ENCODE measurements at places on chromosomes 12 and 14.

DNA sequence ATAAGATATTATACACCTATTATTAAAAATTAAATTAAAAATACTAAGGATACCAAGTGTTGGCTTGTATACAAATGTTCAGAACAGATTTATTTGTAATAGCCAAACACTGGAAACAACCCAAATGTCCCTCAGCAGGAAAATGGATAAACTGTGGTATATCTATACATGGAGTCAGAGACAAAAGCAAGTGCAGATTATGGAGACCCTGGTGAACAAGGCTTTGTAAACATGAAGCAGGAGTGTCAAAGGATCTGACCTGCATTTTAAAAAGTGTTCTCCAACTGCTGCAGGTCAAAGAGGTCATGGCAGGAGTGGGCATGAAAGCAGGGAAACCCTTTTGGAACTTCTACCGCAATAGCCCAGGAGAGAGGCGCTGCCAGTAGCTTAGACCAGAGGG lies 181.6 kb downstream of the STXBP6 start:
- DNase-seq, result no peak

DNA sequence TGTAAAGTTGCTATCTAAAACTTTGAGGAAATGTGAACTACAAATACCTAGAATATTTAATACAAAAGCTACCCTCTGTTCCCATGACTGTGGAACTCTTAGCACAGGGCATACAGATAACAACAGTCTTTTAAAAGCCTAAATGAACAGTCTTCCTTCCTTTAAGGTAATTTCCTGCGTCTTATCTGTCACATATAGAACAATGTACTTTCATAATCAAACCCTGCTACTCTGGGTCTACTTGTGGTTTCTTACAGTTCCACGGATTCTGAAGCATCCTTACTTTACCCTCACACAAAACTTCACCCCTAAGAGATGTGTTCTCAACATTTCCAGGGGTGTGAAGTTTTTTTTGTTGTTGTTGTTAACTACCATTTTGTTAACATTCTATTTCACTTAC lies 5.1 kb downstream of the PKP2 start:
- DNase-seq, result no peak

GRCh38 chr12:38386205-38386985 lies 69.8 kb downstream of the ALG10B start:
- no peak for DNase-seq

GRCh38 chr12:64752833-64753238 lies 6.4 kb downstream of the GNS start:
- no peak for DNase-seq

DNA sequence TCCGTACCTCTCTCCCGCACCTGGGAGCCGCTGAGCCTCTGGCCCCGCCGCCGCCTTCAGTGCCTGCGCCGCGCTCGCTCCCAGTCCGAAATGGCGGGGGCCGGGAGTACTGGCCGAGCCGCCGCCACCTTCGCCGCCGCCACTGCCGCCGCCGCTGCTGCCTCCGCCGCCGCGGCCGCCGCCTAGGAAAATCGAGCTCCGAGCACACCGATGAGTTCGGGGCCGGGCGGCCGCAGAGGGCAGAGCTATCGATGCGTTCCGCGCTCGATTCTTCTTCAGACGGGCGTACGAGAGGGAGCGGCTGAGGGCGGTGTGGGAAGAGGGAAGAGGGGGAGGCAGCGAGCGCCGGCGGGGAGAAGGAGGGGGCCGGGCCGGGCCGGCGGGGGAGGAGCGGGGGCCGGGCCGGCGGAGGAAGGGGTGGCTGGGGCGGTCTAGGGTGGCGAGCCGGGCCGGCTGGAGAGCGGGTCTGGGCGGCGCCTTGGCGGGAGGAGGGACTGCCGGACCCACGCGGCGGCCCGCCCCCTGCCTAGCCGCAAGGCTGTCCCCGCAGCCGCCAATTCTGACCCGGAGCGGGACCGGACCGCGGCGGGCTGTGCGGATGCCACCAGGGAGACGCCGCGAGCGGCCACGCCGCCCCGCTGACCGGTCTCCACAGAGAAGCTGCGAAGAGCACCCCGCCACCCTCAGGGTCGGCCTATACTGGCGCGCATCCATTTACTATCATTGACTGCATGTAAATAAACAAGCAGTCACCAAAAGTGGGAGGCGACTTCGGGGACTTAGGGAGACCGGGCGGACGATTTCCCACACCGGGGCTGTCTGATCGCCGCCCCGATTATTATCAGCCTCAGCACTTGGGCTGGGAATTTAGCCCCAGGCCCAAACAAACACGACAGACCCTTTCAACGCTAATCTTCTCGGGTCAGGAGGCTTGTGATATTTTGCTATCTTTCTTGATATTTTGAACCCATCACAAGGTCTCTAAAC lies at the start of gene KRAS:
TSS of gene KRAS (minus strand) at position 186 of the 987 bp plus-strand sequence.
- peak; percentile 72 for DNase-seq

- DNase-seq, result no peak
Observed at GRCh38 chr12:32483993-32484392, 84.6 kb downstream of the FGD4 start.

GRCh38 chr12:109949089-109949488 lies 47.1 kb downstream of the GIT2 start:
- DNase-seq, result no peak

DNA sequence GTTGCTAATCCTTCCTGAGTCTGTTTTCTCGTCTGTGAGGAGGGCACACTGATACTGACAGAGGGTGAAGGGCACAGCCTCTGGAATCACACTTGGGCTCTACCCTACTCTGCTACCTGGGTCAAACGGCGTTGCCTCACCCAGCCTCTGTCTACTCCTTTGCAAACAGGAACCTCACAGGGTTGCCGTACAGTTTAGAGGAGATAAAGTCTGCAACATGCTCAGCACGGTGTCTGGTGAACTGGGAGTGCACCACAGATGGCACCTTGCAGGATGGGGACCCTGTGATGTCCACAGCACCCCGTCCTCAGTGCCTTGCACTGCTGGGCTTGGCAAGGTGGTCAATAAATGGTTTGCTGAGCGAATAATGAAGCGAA lies 38.3 kb downstream of the TESC start:
- no peak for DNase-seq

- no peak for DNase-seq
Observed at GRCh38 chr12:84336231-84336630, 576.4 kb downstream of the SLC6A15 start.

DNA sequence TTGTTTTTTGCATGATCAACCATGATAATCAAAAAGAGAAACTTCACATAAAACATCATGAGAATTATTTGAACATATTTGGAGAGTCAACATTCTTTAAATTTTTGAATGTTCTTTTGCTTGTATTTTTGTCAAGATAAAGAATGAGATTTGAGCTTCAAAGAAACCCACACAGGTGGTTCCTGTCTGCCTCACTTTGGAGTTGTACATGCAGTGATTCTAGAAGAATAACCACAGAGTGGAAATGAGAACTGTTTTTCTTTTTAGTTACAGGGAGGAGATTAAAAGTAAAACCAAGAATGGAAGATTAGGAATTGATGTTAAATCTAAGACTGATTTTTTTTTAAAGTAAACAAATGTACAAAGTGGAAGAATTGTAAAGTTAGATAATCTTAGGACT lies 2.3 kb upstream of the ZNF705A start:
- no peak for DNase-seq

- DNase-seq, result no peak
Observed at GRCh38 chr12:126210448-126210847, 1145.2 kb downstream of the AACS start.

GRCh38 chr14:53651096-53651740 lies 305.4 kb downstream of the BMP4 start:
- no peak for DNase-seq

- DNase-seq, result no peak
Observed at GRCh38 chr12:101962486-101962885, 85.1 kb downstream of the DRAM1 start.

- DNase-seq, result no peak
Observed at GRCh38 chr14:102238131-102238530, 66.8 kb downstream of the MOK start.

- no peak for DNase-seq
Observed at GRCh38 chr12:116244474-116245090, 32.9 kb downstream of the MED13L start.

GRCh38 chr14:54665946-54666345 lies 99.0 kb downstream of the SAMD4A start:
- DNase-seq, result no peak

DNA sequence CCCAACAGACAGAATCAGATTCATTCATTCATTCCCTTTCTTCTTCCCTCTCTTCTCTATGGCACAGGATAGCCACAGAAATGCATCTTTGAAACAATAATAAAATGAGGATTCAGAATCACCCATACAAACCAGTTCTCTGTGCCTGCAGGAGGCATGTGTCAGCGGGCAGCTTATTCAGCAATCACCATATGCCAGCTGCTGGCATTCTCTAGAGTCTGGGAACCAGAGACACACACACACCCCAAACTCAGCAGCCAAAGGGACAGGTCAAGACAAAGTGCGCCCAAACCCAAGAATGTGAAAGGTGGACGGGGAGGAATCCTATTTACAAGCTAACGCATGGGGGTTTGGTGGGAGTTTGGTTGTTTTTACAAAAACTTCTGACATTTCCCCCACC lies 14.1 kb downstream of the ARF3 start:
- no peak for DNase-seq

GRCh38 chr12:12210416-12210815 lies 56.4 kb downstream of the LRP6 start:
- DNase-seq, result no peak

DNA sequence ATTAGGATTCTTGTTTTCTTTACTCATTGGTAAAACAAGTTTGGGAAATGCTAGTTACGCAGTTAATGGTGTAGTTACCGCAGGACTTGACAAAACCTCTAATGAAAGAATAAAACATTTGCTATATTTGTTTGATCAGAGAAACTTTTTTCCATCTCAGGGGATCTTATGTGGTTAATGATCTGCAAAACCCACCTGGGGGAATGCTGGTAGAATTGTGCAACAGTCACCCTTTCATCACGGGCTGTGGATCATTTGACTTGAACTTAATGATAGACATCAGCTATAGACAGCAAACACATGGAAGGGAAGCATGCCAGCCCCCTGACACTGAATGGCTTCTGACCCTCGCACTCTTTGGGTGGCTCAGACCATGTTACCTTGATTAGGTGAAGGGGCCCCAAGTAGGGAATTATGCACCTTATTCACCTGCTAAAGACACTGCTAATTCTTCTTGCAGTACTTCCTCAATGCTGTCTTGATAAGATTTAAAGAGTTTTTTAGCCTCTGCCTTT lies 84.2 kb downstream of the PDE3A start:
- no peak for DNase-seq

DNA sequence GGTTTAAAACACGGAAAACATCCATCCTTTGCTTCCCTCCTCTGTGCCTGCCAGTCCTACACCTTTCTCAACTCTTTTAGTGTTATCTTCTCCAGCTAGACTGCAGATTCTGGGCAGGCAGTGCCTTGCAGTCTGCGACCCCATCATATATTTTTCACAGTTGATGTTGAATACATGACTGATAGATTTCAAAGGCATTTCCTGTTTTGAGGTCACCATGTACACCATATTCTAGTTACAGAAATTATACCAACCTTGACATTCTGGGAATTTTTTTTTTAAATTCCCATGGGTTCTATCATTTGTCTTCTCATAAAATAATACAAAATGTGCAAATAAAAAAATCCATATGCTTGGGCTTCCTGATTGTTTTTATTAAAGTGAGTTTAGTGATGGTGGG lies 16.6 kb downstream of the SOCS2 start:
- no peak for DNase-seq
